AG04449 (cell line): ENCODE measurements at places on chromosomes 13 and 19.

DNA sequence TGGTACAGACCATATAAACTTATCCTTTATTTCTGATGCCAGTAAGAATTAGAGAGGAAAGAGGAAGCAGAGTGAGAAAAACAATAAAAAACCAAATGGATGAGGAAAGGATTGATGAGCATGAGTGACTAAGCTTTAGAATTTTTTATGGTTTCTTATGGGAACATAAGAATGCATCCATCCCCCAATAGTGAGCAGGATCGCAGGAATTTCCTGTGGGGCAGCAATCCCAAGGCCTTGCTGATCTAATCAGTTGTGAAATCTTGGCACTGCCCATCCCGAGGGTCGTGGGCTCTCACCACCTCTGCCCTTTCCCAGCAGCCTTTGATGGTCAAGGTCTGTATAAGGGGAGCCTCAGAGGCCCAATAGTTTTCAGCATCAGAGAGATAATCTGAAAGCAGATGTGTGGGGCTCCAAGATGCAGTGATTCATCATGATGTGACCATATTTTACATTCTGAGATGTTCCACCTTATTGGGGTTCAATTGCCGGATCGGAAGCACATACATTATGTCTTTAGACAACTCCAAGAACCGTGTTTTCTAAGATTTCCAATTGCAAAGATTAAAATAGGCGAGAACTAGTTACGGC, 222.1 kb downstream of the DNAJC15 start:
- DNase-seq: peak; percentile 78

GRCh38 chr13:98539666-98540065, 37.2 kb downstream of the STK24 start:
- DNase-seq: no peak

DNA sequence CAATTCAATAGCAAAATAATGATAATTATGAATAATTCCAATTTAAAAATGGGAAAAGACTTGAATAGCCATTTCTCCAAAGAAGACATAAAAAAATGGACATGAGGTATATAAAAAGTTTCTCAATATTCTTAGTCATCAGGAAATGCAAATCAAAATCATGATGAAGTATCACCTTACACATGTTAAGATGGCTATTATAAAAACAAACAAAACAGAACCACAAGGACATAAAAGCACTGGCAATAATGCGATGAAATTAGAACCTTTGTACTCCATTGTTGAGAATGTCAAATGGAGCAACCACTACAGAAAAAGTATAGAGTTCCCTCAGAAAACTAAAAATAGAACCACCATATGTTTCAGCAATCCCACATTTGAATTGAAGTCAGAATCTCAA, 1186.1 kb downstream of the SLITRK5 start:
- no peak for DNase-seq

DNA sequence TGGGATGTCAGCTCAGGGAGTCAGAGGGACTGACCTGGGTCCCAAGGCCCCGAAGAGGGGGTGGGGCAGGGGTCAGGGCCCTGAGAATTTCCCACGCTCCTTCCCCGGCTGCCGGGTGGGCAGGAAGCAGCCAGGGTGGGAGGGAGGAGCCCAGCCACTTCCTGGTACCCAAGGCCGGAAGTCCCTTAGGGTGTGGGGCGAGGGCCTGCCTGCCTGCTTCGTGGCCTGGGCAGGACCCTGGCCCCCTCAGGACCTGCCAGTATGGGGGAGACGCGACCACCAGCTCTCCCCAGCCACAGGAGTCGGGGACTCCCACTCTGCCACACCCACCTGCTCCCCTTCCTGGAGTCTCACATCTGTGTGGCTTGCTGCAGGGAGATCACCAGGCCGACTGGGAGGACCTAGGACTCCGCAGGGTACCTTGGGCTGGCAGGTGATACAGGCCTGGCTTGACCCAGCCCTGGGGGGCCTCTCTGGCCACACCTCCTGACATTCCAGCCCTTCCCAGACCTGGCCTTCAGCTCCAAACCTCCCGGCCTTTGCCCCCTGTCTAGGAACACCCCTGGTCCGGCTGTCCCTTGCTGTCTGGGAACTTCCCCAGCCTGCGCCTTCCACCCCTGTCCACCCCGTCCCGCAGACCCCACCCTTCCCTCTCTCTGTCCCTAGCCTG, 9.8 kb upstream of the CIRBP start:
- DNase-seq: no peak

DNA sequence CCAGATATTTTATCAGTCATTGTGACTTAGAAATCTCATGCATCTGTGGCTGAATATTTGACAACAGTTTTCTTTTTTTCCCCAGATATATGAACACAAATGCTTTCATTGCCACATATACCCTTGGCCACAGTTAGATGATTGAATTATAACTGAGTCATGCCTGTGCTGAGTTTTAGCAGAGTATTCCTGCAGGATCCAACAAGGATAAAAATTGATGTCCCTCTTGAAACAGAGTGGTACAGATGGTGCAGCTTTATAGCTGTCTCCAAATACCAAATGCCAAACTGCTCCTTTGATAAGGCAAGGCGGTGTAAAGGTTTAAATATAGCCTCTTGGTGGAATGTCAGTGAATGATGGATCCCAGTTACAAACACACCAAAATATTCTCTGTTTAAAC, 428.5 kb downstream of the GPC6 start:
- no peak for DNase-seq

- peak; percentile 5 for DNase-seq
Observed at GRCh38 chr13:48001114-48001881, at the start of gene SUCLA2. Gene SUCLA2, minus strand, starts transcription at chr13:48001273. Its CDS starts 4 bp downstream, at chr13:48001269.

DNA sequence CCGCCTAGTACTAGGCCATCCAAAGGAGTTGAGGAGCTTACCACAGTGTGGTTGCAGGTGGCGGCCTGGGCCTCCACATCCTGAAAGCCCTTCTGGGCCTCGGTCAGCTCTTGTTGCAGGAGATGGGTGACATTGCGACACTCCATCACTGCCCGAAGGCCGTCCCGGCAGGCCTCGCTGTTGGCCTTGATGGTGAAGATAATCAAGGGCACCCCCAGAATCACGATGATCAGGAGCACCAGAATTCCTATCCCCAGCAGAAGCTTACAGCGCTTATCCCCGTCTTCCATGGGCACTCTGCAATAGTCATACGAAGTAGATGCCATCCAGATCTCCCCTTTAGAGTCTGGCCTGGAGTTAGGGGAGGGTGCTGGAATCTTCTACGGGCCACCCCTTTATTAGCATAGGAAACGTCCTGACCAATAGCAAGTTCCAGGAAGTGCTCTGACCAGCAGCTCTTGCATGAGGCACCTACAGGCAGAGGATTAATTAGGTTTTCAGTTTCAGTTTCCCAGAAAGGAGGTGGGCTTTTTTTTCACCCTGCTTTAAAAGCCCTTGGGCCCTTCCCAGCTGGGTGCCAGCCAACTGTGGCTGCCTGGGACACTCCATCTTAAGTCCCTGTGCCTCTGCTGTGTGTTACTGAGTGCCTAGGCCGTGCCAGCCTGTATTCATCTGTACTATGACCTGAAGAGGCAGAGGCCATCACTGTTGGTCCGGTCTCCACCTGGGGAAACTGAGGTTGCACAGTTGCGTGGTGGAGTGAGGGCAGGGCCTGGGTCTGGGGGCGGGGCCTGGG, at the start of gene BST2:
Gene BST2, minus strand, starts transcription at position 381 of the 796 bp plus-strand sequence. Its CDS starts 55 bp downstream, at position 326.
- no peak for DNase-seq

GRCh38 chr13:50676602-50677001, 166.9 kb downstream of the DLEU7 start:
- peak; percentile 49 for DNase-seq

DNA sequence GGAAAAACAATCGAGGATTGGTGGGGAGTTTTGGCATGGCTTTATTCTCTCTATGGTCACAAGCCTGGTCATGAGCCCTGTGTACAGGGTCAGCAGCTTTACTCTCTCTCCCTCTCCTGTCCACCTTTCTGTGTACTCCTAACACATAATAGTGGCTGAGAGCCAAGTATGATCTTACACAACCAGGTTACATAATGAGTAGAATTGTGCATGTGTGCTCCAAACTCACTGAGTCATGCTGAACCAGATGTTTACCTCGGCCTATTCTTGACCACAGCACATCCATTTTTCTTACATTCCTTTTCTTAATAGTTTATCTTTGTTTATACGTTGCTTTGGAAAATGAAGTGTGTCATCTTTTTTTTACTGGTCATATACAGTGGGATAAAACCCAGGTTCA, 53.1 kb downstream of the ZNF254 start:
- no peak for DNase-seq

DNA sequence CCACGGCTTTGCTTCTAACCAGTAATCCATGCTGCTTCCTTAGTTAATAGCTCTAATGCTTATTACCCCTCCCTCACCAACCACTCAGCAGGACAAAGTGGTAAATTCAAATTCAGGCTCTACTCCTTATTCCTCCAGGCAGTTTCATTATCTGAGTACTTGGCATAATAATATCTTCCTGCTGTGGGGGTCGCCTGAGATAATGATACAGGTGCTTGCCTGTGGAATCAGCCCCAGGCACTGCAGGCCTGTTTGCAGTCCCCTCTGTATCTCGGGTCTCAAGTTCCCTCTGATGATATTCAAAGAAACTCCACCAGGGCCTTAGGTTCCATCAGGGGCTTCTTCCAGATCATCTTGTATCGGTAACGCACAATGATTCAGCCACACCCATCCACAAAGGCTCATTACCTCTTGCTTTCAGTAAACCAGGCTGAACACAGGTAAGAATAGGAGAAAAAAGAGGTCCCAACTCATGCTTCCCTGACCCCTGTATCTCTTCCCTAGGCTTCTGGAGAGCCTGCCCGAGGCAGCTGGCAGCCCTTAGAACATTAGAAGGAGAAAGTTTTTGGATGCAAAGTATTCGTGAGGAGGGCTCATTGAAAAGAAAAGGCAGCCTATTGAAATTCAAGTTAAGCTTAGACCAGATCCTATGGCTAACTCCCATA, 14.3 kb upstream of the FOXO1 start:
- DNase-seq: no peak

GRCh38 chr13:32038343-32038742, 6.8 kb downstream of the FRY start:
- no peak for DNase-seq

DNA sequence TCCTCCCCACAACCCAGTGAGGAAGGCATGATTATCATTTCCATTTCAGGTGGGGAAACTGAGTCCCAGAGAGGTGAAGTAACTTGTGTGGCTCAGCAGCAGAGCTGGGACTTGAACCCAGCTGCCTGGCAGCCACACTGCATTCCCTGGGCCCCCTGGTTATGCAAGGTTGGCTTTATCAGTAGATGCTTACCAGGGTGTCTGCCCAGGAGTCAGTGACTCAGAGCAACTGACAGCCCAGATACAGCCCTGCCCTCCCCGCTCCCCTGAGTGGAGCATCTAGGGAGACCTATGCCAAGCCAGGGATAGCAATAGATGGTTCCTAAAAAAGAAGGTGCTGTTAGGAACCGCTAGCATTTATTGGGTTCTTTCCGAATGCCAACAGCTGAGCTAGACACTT, 5.9 kb downstream of the IGLON5 start:
- no peak for DNase-seq

GRCh38 chr19:23098286-23098685, 18.5 kb upstream of the ZNF730 start:
- DNase-seq: no peak

DNA sequence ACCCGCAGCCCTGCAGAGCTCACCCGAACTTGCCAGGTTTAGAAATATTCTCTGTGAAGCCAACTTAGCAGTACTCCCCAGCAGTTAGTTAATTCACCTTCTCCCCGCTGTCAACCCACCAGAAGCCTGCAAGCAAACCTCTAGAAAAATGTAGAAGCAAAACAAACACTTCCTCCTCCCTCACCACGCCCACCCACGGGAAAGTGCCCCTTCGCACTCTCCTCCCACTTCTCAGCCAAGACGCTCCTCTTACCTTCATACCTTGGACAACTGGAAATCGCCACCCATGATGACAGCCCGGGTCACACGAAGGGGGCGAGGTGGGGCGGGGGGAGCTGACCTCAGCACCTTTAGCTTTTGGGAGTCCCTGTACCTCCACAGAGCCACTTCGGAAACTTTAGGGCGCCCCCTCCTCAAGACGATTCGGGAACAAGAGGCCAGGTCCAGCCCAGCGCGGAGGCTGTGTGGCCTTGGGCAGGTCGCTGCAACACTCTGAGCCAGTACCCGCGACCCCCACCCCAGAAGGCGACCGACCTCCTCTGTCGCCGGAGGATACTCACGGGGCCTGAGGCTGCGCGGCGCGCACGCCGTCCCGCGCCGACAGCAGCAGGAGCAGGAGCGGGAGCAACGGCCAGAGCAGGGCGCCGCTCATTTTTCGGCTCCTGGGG, 485 bp downstream of the CPAMD8 start:
- DNase-seq: no peak

GRCh38 chr13:91132381-91132780, 215.1 kb upstream of the MIR17HG start:
- DNase-seq: no peak

GRCh38 chr13:18949970-18950369, 231.7 kb downstream of the TUBA3C start:
- DNase-seq: no peak

DNA sequence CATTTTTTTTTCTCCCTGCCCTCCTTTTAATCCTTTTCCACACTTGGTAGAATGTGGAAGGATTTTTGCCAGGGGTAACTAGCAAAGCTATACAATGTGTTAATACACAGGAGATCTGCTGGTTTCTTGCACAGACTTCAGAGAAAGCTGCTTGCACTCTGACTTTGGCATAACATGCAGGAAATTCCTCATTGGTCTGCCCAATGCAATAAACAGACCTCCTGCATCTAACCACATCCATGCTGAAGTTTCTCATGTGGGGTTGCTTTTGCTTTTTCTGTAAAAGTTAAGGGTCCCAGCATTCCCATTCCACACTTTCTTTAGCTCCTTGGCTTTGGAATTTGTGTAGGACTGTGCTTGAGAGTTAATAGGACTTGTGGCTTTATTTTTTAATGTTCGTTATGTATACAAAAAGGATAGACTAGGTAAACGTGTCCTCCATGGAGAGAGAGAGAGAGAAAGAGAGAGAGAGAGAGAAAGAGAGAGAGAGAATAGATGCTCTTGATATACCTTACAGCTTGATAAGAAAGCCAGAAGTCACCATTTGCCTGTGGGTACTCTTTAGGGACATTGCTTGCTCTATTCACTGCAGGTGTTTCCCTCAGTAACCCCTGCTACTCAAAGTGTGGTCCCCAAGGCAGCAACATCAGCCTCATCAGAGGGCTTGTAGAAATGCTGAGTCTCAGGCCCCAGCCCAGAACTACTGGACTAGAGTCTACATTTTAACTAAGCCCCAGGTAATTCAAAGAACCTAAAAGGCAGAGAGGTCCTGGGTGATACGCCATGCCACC, 170.5 kb downstream of the SHISA2 start:
- DNase-seq: no peak

DNA sequence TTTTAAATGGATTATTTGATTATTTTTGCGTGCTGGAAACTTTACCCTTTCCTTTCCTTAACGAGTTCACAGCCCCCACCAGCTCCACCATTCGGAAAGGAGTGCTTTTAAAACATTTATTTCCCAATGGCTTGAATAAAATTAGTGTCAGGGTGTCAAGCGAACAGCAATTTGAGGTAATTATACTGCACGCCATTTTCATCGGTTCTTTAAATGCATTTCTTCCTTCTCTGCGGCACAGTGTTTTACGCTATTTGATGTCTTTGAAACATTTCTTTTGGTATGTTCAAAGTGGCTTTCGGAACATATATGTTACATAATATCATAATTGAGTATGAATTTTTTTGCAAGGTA, 309 bp upstream of the SLITRK1 start:
- no peak for DNase-seq

- peak; percentile 64 for DNase-seq
Observed at GRCh38 chr19:42423462-42424344, 3.5 kb downstream of the LIPE start.

- no peak for DNase-seq
Observed at GRCh38 chr13:109494925-109495369, 291.4 kb downstream of the IRS2 start.

GRCh38 chr13:109541081-109541480, 245.3 kb downstream of the IRS2 start:
- DNase-seq: no peak
